Stimulated activated CD4-positive, alpha-beta T cell treated with anti-CD3 and anti-CD28 coated beads, TNF-alpha, amount 100 ng/mL, for 24 hours (primary cell): ENCODE measurements at places on chromosomes 1 and 21.

- no peak for DNase-seq
Measured at GRCh38 chr1:111624382-111624781, 4.8 kb downstream of the RAP1A start.

DNA sequence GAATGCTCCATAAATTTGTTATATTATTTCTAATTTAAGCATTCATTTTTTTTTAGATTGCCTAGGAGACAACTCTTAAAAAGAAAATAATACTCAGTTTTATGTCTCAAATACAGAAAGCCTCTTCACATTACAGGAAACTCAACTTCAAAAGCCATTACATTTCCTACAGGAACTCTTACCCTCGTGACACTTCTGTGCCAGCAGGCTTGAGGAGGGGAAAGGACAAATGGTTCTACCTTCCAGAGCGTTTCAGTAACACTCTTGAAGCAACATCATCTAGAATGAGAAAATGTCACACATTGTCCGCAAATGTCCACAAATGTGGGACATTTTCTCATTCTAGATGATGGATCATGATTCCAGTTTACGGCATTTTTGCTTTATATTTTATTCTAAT is 51.7 kb downstream of the PTPN14 start:
- no peak for DNase-seq

- no peak for DNase-seq
Measured at GRCh38 chr1:92784021-92784638, 778 bp downstream of the EVI5 start.

DNA sequence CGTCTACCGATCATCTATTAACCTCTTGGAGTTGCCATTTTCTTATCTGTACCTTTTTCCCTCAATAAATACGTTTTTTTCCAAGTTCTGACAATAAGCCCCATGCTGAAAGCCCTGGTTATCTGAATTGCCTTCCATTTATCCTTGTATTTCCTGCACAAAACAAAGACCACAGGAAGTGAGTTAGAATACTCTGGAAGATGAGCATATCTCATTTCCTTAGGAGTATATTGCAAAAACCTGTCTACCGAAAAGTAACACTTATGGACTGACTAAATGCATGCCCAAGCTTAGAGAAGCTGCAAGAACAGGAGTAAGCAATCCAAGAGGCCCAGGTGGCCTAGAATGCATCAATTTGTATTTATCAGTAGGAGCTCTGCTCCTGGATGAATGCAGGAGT is 39.9 kb downstream of the DIRAS3 start:
- DNase-seq: no peak

DNA sequence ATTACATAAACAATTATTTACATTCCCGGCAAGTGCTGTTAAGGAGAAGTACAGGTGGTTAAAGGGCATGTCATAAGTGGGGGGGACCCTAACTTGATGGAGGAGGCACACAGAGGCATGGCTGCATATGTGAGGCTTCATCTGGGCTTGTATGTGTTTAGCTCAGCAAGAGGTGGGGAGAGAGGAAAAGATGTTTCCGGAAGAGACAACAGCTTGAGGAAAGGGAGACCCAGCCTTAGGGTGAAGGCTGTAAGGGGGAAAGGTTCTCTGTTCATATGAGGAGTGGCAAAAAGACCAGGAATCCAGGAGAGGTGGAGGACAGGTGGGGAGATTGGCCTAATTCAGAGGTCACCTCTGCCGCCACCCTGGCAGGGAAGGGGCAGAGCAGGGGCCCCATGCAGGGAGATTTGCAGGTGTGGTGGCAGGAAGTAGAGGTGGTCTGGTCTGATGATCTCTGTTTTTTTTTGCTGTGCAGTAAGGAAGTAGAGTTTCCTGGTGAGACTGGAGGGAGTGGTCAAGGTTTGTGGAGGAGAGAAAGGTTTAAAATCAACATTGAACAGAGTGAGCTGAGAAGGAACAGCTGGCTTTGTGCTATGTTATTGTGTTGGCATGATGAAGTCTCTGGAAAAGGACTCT is 9.0 kb downstream of the TRAF5 start:
- no peak for DNase-seq

DNA sequence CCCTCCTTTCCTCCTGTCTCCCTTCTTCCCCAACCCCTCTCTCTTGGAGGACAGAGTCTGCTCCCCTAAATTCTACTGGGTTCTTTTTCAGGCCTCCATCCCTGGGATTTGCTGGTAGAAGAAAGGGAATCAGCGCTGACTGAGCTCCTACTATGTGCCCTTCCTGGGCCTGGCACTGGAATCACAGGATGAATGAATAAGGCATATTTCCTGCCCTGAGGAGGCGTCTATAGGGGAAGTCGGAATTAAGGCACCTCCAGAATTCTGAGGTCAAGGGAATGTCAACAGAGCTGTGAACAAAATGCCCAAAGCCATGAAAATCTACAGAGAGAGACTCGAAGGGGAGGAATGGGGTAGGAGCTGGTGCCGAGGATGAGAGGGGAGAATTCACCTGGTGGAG is 17.4 kb upstream of the BTG2 start:
- no peak for DNase-seq

- no peak for DNase-seq
Measured at GRCh38 chr1:97163591-97164275, 442.1 kb downstream of the PTBP2 start.

DNA sequence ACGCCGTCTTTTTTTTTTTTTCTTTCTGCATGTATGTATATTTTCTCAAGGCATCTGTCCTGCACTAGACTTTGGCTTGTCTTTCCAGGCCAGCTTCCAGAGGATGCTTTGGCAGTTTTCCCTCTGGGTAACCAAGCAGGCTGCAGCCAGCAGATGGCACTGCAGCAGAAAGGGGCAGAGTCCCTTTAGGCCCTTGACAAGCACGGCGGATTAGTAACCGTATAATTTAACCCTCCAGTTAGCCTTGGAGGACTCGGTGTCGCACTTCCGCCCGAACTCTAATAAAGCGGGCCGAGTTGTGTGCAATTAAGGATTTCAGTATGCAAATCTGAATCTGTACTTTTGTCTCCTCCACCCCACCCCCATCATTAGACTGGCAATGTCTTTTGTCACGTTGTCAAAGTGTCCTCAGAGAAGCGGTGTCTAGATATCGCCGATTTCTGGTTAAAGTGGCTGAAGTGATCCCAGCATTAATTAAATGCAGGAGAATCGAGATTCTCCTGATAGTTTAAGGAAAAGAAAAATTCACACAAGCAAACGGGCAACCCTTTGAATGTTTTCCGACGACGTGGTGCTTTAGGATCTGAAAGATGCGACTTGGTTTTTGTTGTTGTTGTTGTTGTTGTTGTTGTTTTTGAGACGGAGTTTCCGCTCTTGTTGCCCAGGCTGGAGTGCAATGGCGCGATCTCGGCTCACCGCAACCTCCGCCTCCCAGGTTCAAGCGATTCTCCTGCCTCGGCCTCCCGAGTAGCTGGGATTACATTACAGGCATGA is 1.1 kb upstream of the TMEM167B start:
- no peak for DNase-seq

DNA sequence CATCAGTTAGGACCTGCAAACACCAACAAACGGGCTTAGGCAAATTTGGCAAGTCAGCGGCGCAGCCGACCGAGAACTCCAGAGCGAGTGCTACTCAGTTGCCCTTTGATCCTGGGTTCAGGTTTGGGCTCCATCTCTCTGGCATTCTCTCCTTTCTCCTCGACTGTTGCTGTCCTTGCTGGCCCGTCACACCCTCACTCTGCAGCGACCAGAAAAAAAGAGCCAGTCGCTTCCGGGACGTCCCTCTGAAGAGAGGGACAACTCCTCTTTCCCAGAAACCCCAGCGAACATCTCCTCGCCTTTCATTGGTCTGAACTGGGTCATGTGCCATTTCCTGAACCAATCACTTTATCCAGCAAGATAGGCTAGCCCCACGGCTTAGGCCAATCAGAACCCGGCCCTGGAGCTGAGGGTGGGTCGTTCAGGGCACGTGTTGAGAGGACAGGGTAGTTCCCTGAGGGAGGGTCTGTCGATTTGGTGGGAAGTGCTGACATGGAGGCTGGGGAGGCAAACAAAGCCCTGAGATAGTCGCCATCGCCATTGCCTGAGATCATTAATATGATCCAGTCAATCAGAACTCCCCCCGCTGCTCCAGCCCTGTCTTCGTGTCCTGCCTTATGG is 113.7 kb downstream of the PTPRU start:
- no peak for DNase-seq

GRCh38 chr1:175733722-175734121 is 9.7 kb downstream of the TNR start:
- no peak for DNase-seq

DNA sequence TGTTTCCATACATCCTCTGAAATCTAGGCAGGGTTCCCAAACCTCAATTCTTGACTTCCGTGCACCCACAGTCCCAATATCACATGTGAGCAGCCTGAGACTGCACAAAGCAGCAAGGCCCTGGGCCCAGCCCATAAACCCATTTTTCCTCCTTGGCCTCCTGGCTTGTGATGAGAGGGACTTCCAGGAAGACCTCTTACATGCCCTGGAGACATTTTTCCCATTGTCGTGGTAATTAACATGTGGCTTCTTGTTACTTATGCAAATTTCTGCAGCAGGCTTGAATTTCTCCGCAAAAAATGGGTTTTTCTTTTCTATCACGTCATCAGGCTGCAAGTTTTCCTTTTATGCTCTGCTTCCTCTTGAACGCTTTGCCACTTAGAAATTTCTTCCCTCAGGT is 3.3 kb upstream of the PIGK start:
- no peak for DNase-seq
